ENCODE measurements at places on chromosomes 6 and 20. TPM values are rescaled to one million over a fixed set of nuclear protein-coding genes. Genes with fewer than 3 reads are reported as not detected.
A peak's percentile ranks its signal among the peaks of the same experiment; 100 is the strongest.

Gene C20orf96
- 13.8 TPM for total RNA-seq

Gene SLC22A7
- total RNA-seq, result not detected

Gene DOK5
- total RNA-seq, result 4.5 TPM

Gene TCP11
- not detected for total RNA-seq

- no peak for DNase-seq
These were observed 56.9 kb downstream of the LY86 start for GRCh38 chr6:6645261-6645917.

Gene PPDPF
- total RNA-seq, result 153 TPM

- no peak for DNase-seq
These were observed 67.5 kb downstream of the BFSP1 start for GRCh38 chr20:17463711-17464110.

- DNase-seq, result no peak
These were observed 76.8 kb downstream of the BANF2 start for GRCh38 chr20:17776551-17776950.

GRCh38 chr20:35776513-35777101 lies 4.8 kb downstream of the PHF20 start:
- DNase-seq, result no peak

GRCh38 chr6:79833264-79833963 lies 113.9 kb downstream of the ELOVL4 start:
- DNase-seq, result no peak

DNA sequence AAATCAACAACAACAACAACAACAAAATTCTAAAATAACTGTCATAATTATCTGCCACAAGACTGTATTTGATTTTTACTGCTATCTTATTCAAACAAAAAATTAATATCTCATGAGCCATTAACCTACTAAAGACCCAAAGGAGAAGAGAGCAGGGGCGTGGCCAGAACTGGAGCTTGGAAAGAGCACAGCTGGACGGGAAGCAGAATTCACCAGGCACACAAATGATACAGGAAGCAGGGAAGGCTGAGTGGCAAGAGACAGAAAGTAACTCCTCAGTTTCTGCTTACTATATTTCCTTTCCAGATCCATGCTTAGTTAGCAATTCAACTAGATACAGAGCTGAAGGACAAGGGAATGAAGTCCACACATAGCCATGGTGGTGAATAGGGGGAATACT lies 54.4 kb downstream of the FKBP5 start:
- no peak for DNase-seq

DNA sequence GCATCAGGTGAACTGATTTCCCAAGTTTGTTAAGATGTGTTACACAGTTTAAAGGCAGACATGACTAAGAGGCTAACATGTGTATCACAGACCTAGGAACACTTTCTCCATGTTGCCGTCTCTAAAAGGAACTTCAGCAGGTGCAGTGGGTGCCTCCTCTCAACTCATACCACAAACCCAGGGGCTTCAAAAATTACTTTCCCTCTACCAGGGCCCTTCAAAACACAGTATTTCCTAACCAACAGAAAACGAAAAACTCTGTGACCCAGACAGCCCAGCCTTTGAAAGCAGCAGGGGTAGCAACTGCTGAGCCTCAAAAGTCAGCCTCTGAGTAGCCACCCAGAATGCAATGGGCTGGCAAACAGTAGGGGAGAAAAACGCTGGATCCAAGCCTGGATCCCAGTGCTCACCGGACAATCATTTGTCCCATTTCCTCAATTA lies 28.5 kb downstream of the B4GALT5 start:
- DNase-seq, result no peak

Gene TUBE1
- 11.6 TPM for total RNA-seq

Gene KCNB1
- total RNA-seq, result 0.42 TPM

DNA sequence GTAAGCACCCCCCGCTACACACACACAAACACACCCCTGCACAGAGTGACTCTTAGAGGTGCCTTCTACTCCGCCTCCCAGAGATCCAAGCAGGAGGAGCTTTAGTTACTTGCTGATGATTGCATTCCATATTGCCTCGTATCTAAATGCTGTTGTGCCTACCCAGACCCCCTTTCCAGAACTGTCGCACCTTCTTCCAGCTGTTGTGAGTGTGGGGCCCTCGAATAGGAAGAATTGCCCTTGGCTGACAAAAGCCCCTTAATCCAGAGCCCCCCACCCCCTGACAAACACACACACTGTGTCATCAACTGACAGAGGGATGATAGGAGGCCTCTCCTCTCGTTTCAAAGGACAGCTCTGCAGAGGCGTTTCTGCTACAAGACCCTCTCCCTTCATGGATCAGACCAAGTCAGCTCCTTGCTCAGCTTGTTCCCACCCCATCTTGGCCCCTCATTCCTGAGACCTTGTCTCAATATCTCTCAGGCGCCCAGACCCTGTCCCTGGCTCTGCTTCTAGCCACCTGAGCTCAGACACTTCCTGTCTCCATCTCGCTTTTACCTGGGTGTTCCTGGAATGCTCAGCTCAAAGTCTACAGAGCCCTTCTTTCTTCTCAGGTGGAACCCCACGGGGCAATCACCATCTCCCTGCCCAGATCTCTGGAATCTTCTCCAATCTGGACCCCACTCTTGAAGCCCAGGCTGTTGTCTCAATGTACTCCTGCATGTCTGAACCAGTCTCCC lies 4.0 kb upstream of the VSX1 start:
- peak; percentile 14 for DNase-seq

DNA sequence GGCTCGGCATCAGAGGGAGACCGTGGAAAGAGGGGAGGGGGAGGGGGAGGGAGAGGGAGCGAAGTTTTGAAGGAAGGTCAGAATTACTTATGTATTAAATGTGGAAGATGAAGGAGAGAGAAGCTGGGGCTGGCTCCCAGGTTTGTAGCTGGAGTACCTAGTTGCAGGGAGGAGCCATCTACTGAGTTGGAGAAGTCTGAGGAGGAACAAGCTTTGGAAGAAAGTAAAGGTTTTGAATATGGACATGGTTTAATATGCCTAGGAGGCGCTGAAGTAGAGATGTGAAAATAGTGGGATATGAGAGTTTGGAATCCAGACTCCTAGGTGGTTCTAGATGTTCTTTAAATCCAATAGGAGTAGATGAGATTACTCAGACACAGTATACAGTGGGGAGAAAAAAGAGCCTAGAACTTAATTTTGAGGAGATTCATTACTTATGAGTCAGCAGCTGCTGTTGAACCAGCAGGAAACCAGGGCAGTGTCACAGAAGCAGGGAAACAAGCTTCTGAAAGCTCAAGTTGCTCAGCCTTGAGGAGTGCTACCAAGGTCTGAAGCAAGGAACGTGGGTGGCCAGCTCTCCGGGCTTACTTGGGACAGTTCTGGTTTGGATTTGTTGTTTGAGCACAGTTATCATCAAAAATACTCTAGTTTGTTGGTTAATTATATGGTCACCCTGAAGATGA lies 149.3 kb downstream of the UTRN start:
- no peak for DNase-seq

Gene PRELID3B
- total RNA-seq, result 52.6 TPM

- DNase-seq, result no peak
These were observed 14.0 kb downstream of the DPPA5 start for GRCh38 chr6:73340048-73340447.

Gene BPIFB2
- not detected for total RNA-seq

Measured in H9 (cell line).